Left lobe of liver (tissue), 2 donors: ENCODE measurements at places on chromosomes 12 and 14. TPM values are rescaled to one million over a fixed set of nuclear protein-coding genes. Genes with fewer than 3 reads are reported as not detected.

GRCh38 chr12:107564946-107565345 lies 120.7 kb upstream of the PWP1 start:
- no peak for DNase-seq

PLBD1 gene
- total RNA-seq = 2.5 TPM

MYL2 gene
- total RNA-seq = not detected

GRCh38 chr12:107992870-107993451 lies 136.1 kb upstream of the WSCD2 start:
- DNase-seq = no peak

GRCh38 chr12:21526721-21527345 lies 737 bp downstream of the SPX start:
- DNase-seq = no peak

BHLHE41 gene
- total RNA-seq = 1.9 TPM

DNA sequence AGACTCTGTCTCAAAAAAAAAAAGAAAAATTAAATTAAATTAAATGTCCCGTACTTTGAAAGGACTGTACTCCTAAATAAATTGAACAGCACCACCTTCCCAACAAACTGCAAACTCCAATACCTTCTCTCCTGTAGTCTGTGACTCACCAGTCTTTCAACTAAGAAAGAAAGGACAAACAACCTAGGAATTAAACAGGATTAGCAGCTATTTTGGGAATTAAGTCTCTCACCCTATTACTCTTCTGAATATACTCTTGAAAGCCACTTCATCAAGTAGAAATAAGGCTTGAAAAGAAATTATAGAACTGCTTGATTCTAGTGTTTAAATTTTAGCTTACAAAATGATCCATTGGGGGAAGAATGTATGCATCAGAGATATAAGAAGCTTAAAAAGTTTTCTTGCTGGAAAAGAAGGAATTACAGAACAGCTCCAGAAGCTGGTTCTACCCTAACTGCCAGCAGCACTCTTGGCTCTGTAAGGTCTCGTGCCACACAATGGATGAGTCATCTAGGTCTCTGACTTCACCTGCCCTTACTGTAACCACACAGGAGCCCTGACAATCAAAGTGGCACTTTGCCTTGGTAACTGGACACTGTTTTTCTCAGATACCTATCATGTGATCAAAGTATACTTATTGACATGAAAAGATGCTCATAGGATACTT lies 57.0 kb upstream of the CERS5 start:
- DNase-seq = no peak

RHEBL1 gene
- total RNA-seq = 0.18 TPM

DNA sequence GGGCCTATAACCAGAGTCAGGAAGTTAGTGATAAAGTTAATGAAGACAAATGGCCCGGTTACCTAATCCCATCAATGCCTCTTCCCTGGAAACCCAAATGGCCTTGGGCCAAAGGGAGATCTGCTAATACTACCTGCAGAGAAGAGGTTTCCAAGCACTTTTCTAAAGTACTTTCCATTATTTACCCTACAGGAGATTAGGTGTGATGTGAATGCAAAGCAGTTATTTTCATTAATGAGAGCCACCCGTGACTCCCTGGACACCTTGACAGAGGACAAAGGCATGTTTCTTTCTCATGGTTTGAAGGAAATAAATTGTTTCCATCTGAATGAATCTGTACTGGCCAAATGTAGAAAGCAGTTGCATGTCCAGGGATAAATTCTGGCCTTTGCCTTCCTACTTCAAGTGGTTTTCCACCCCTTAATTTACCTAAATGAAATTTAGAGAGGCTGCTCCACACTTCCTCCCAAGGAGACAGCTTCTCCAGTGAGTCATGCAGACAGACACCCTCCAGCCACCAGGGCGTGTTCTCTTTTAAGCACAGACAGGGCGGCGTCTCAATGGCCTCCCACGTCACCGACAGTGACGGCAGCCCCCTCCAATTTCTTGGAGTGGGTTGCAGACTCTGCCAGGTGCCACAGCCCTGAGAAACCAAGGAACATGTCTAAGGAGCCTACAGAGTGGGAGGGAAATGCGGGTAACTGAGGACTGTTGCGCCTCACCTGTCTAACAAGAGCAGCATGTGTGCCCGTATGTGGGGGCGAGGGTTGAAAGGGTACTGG lies 43.9 kb upstream of the GNPNAT1 start:
- DNase-seq = no peak

GRCh38 chr14:75401361-75401760 lies 26.5 kb upstream of the JDP2 start:
- peak; percentile 39 for DNase-seq

DNA sequence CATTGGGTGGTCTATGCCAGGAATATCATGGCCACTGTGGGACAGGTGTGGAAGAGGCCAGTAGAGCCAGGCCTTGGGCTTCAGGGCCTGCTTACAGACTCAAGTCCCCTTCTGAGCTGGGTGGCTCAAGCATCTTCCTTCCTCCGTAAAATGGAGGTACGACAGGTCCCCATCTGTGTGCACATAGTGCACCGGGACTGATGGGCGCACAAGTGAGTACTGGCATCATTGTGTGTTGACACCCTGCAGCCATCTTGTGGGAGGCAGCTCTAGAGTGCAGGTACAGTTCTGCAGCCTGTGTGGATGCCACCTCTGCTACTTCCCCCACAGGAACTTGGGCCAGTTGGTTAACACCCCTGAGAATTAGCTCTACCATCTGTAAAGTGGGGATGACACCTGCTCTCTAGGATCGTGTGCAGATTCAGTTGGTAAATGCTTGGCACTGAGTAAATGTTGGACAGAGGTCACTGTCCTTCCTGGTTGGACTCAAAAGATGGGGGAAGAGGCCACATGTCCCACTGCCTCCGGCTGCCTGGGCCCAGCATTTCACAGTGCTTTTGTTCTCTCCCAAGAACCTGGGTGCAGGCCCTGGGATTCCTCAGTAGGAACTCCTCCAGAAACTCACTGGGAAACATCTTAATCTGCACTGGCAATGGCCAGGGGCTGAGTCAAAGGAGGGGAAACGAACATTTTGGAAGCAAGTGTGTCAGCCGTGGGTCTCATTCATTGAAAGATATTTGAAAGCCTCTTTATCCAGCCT lies 70.6 kb downstream of the C14orf132 start:
- DNase-seq = no peak

ZBTB42 gene
- 4.9 TPM for total RNA-seq

PHETA1 gene
- total RNA-seq = 9.4 TPM

DNA sequence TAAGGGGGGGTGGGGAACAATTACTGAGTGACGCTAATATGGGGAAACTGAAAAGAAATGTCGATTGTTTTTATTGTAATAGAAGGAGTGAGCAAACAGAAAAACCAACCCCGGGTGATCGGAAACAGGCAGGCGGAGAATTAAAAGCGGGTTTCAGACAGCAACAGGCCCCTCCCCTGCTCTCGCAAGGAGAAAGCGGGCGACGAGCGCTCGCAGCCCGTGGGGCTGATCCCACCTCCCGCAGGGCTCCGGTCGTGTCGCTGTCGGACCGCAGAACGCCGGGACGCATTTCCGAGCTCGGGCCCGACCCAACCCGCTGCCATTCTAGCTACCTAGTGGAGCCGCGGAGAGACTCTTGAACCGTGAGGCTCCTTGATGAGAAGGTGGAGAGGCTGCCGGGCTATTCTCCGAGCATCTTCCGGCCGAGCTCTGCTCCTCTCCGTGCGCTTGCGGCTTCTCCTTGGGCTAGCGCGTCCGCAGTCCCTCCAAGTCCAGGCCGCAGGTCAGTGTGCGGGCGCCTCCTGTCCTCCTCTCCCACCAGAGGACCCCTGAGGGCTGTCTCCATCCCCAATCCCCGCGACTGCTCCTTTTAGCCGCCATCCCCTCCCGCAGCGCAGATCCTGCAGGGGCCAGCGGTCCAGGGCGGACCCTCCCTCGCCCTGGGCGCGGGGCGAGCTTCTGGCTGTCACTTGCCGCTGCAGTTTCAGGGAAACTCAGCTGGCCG lies 4.1 kb upstream of the PAX9 start:
- DNase-seq = no peak

GRCh38 chr12:41967668-41968500 lies 176.8 kb downstream of the GXYLT1 start:
- no peak for DNase-seq

DNA sequence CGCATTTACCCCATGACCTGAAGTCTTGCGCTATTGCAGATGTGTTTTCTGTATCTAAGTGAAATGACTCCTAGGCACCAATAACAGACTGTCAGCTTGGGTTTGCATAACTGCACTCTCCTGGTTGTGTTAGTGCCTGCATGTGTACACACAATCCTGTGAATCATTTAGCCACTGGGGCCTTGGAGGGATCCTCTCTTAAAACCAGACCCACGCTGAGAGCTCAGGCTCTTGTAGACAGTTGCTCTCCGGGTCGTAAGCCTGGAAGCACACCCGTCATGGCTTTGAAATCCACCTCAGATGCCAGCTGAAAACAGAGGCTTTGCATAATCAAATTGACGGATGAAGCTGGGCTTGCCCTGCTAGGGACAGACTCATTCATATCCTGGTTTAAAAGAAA lies 79.2 kb upstream of the RBM19 start:
- peak; percentile 50 for DNase-seq

SNX6 gene
- 18.8 TPM for total RNA-seq

SSTR1 gene
- total RNA-seq = 8.2 TPM

DNA sequence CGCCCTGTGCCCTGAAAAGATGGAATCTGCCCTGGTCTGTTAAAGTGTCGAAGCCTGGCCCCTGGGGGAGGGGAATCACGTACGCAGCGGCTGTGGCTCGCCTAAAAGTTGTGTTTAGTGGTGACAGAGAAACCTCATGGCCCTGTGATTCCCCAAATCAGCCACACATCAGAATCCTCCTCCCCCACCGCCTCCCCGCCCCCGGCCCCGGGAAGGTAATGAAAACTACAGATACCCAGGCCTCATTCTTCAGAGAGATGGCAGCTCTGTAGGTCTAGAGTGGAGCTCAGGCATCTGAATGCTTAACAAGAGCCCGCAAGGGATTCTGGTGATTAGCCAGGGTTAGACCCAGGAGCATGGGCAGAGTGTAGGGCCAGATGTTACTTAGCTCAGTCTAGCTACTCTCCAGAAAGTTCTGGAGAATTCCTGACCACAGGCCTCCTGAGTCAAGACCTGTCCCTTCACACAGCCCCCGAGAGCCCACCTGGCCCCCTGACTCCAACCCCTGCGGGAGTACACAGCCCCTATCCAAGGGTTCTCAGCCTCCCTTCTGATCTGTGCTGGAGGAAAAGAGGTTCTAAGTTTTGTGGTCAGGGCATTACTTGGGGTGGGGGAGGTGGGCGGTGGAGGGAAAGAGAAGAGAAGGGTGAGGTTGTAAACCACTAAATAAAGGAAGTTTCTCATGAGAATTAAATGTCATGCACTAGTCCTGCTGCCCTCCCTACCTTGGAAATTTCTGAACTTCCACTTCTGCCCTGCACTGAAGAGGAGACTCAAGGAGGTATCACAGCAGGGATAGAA lies 114.8 kb downstream of the PLXNC1 start:
- no peak for DNase-seq

DNA sequence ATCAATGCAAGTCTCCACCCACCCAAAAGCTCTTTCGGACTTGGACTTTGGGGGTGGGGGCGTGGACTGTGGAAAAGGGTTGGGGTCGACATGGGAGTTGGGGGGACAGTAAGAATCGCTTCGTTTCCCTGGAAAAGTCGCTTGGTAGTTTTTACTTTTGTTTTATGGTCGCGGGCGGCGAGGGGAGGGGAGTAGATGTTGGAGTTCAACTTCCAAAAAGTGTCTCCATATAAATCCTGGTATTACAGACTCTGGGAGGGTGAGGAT lies 568 bp upstream of the BCL11B start:
- DNase-seq = no peak

CEBPE gene
- not detected for total RNA-seq

- DNase-seq = no peak
Measured at GRCh38 chr12:15899282-15899870, 11.8 kb upstream of the DERA start.

DNA sequence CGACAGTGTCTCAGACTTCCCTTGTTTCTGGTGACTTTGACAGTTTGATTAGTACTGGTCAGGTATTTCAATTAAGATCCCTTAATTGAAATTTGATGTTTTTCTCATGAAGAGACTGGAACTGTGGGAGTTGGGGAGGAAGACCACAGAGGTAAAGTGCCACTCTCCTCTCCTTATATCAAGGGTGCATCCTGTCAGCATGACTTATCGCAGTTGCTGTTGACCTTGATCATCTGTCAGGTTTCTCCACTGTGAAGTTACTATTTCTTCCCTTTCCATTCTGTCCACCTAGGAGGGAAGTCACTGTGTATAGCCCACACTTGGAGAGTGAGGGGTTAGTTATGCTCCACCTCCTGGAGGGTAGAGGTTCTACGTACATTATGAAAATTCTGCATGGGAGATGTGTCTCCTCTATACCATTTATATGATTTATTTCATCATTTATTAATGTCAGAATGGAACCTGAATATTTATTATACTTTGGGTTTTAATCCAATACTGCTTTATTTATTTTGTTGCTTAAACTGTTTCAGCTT lies 40.3 kb upstream of the SMOC1 start:
- no peak for DNase-seq

OR6C74 gene
- not detected for total RNA-seq

DNA sequence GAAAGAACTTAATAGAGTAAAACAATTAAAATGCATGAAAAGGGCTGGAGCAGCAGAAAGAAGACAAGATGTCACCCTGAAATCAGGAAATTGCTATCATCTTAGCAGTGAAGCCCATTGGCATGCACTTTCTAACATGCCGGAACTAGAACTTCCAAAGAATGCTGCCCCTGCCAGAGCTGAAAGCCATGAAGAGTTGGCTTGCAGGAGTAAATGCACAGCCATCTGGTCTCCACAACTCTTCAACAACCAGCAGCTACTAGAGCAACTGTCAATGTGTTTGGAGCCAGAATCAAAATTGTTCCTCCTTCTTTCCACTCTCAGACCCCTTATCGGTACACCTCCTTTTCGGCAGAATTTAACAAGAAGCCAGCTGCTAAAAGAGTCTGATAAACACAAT lies 414.1 kb downstream of the KCNH5 start:
- no peak for DNase-seq

- peak; percentile 40 for DNase-seq
Measured at GRCh38 chr14:76697246-76697905, 63.9 kb upstream of the VASH1 start.

- no peak for DNase-seq
Measured at GRCh38 chr12:54132976-54133771, 55.6 kb downstream of the SMUG1 start.

- no peak for DNase-seq
Measured at GRCh38 chr12:558580-558979, 98.8 kb downstream of the B4GALNT3 start.

DNA sequence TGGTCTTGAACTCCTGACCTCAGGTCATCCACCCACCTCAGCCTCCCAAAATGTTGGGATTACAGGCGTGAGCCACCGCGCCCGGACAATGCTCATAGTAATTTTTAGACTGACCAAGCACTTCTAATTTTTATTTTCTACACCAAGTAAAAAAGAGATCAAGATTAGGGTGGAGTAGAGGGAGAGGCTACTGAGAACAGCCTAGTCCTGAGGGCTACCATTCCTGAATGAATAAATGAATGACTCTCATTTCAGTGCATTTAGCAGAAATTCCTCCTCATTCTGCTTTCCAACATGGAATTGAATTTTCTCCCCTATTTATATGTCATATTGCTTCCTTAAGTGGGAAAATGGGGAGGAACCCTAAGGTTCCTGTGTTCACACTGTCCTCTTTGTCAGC lies 26.4 kb downstream of the BBOF1 start:
- no peak for DNase-seq

GRCh38 chr12:98022961-98023360 lies 492.4 kb upstream of the TMPO start:
- no peak for DNase-seq

GRCh38 chr12:39503439-39503838 lies 60.5 kb upstream of the KIF21A start:
- DNase-seq = no peak

SDS gene
- 680 TPM for total RNA-seq

PRKD1 gene
- 6.3 TPM for total RNA-seq
